ENCODE measurements at places on chromosomes 13 and 19.

DNA sequence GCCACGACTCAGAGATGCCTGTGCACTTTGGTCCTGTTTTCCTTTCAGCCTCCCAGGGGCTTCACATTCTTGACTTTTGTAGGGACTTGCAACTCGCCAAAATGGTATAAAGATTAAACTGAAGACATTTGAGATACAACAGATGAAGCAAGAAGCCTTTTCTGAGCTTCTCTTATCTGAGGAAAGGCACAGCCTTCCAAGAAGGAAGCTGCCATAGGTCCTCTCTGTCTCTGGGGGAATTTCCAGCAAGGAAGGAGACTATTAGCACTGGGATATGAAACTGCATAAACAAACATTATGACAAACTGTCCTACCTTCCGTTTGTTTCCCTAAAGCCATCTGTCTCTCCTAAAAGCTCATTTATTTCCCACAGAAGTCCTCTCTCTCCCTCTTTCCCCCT lies 39.3 kb downstream of the TGDS start:
- no peak for DNase-seq

DNA sequence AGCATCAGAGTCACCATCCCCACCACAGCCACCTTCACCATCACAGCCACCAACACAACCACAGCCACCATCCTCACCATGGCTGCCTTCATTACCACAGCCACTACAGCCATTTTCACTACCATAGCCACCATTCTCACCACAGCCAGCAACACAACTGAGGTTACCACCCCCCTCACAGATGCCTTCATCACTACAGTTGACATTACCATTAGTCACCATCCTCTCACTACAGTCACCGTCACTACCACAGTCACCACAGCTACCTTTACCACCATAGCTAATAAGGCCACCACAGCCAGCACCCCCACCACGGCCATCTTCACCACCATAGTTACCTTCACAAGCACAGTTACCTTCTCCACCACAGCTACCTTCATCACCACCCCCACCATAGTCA lies 269.6 kb downstream of the DNAJC15 start:
- DNase-seq, result no peak

DNA sequence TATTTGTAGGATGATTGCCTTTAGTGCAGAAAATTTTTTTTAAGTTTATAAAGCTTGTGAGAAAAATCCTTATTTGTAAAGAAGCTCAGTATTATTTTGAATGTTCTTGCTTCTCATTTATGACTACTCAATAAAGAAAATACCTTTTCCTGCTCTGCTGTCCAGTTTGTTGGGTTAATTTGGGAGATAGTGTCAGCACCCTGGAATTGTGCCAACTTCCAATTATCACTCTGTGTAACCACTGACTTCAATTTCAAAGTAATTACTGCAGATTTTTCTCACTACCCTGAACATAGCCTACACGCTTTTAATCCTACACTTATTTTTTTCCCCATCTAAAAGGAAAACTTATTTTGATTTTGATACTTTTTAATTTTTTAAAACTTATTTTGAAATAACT lies 93.1 kb downstream of the GGACT start:
- no peak for DNase-seq

DNA sequence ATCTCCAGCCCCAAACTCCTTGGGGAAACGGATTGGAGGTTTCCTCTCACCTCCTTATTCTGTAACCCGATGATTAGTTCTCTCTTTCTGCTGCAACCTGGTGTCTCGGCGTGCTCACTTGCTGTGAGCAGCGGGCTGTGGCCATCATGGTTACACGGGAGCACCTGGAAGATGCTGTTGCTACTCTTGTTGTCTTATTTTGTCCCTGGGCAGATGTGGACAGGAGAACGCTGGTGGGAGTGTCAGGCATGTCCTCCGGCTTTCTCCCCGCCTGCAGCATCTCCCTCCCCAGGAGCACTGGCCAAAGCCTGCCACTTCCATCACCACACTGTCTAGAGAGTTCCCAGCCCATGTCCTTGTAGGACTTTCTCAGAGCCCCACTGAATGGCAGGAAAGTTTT lies 211.8 kb upstream of the ZNF536 start:
- no peak for DNase-seq

DNA sequence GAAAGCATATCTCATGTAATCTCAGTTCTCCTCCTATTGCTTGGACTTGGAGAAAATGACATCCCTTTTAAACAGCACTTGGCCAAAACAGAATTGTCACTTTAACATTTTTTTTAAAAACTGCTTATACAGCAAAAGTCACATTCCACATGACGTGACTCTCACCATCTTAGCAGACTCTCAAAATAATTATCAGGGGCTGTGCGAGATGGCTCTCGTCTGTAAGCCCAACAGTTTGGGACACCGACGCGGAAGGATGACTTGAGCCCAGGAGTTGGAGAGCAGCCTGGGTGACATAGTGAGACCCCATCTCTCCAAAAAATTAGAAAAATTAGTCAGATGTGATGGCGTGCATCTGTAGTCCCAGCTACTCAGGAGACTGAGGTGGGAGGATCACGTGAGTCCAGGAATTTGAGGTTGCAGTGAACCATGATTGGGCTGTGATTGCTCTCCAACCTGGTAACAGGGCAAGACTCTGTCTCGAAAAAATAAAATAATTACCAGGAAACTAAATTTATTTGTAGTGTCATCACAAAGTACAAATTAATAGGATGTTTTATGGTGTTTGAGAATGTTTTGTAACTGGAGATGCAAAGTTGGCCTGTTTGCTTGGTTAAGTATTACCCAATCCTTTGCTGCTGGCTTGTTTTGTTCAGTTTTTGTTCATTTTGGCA lies 8.8 kb downstream of the SAFB start:
- no peak for DNase-seq

GRCh38 chr13:98520674-98521449 lies 56.0 kb downstream of the STK24 start:
- no peak for DNase-seq

DNA sequence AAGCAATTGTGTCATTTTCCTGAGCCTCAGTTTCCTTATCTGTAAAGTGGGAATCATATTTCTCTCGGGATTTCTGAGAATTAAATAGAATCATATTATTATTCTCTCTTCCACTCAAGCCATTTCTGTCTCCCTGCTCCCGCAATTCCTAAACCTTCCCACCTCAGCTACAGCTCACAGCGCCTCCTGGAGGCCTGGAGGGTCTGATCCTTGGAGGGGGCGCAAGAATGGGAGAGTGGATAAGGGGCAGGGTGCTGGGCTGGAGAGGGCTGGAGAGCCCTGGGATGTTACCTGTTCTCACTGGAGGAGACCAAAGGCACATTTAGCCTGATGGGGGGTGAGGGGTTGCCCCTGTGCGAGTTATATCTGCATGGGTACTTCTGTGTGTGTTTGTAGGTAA lies 31.1 kb upstream of the CYP2S1 start:
- DNase-seq, result no peak

GRCh38 chr13:75165543-75166230 lies 316.3 kb downstream of the TBC1D4 start:
- no peak for DNase-seq

- no peak for DNase-seq
These were observed 11.5 kb upstream of the TNFSF9 start for GRCh38 chr19:6519289-6519688.

- no peak for DNase-seq
These were observed 1063.8 kb downstream of the EFNB2 start for GRCh38 chr13:105471673-105472072.

GRCh38 chr13:61040181-61040580 lies 375.5 kb downstream of the PCDH20 start:
- no peak for DNase-seq

DNA sequence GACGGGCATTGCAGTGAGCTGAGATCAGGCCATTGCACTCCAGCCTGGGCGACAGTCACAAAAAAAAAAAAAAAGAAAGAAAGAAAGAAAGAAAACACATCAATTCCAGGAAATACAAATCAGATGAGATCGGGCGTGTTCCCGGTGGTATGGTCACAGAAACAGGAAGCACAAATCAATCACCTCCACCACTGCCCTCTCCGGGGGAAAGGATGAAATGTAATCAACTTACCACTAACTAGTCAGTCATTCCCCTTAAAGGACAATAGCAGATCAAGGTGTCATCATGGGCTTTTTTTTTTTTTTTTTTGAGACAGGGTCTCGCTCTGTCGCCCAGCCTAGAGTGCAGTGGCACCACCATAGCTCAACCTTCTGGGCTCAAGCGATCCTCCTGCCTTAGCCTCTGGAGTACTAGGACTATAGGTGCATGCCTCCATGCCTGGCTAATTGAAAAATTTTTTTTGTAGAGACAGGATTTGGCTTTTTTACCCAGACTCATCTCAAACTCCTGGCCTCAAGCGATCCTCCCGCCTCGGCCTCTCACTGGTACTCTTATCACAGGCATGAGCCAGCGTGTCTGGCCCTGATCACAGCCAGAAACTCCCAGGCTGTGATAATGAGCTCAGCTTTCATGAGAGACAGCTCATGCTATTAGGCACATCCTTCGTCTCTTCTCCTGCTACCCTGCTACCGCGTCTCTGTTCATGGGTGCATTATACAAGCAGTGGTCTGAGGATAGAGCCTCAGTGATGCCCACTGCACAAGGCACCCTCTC lies 6.8 kb upstream of the DPRX start:
- DNase-seq, result no peak

DNA sequence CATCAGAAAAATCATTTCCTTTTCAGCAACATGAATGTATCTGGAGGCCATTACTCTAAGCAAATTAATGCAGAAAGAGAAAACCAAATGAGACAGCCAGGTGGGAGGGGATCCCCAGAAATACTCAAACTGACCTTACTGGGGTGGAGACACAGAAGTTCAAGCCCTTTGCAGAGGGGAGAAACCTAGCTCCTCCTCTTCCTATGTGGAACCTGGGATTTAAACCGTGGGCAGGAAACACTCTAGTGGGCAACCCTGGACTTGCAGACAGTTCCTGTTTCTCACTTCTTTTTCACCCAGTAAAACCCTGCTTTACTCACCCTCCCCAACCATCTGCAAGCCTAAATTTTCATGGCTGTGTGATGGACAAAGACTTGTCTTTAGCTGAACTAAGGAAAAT lies 61.3 kb downstream of the SLITRK6 start:
- DNase-seq, result no peak

DNA sequence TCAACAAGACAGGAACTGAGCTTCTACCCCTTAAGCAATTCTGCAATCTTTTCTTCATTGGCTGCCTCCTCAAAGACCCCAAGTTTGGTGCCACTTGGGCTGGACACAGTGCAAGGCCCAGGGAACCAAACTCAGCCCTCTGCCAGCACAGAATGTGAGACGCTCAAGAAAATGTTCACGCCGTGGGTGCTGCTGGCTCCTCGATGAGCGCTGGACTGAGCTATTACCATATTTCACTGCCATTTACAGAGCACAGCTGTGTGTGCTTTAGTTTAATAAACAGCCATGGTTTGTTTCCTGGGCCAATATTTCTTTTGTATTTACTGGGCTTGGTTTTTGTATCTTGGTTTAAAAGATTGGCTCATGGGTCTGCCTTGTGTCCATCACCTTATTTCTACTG lies 138.8 kb upstream of the VSTM2B start:
- DNase-seq, result no peak

- DNase-seq, result no peak
These were observed 22.5 kb downstream of the LGALS16 start for GRCh38 chr19:39677961-39678889.

DNA sequence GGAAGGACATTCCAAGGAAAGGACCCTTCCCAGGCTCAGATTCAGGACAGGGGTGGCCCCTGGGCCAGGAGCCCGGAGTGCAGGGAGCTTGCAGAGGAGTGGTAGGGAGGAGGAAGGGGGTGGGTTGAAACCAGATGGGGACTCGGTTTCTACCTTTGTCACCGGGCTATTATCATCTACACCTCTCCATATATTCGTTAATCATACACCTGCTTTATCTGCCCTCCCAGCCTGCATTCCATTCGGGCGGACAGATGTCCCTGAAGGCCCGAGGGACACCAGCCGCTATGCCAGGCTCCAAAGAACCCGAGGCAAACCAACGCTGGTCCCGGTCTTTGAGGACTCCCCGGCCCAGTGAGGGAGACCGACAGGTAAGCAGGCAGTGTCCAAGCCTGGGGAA lies 15.5 kb upstream of the MYH14 start:
- DNase-seq, result no peak

GRCh38 chr13:99332456-99332855 lies 25.3 kb upstream of the GPR183 start:
- DNase-seq, result no peak

DNA sequence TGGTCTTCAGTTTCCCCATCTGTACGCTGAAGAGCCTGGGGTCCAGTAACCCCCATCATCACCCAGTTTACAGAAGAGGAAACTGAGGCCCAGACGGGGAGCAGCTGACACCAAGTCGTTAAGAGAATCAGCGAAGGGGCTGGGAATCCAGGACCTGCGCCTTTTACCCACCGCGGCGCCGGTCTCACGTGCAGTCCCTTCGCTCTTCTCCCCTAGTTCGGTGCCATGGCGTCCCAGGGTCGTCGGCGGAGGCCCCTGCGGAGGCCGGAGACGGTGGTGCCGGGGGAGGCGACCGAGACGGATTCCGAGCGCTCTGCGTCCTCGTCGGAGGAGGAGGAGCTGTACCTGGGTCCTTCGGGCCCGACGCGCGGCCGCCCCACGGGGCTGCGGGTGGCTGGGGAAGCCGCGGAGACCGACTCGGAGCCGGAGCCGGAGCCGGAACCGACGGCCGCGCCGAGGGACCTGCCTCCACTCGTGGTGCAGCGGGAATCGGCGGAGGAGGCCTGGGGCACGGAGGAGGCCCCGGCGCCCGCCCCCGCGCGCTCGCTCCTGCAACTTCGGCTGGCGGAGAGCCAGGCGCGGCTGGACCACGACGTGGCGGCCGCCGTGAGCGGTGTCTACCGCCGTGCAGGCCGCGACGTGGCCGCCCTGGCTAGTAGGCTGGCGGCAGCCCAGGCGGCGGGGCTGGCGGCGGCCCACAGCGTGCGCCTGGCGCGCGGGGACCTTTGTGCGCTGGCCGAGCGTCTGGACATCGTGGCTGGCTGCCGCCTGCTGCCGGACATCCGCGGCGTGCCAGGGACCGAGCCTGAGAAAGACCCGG lies 698 bp downstream of the BLOC1S3 start:
- DNase-seq, result no peak

GRCh38 chr13:67143544-67144115 lies 86.5 kb downstream of the PCDH9 start:
- no peak for DNase-seq

Data from activated CD4-positive, CD25-positive, alpha-beta regulatory T cell treated with anti-CD3 and anti-CD28 coated beads, Interleukin-2, amount 50 U/mL, for 16 hours (primary cell).